ENCODE measurements at places on chromosomes 7 and 10.
A peak's percentile ranks its signal among the peaks of the same experiment; 100 is the strongest.

DNA sequence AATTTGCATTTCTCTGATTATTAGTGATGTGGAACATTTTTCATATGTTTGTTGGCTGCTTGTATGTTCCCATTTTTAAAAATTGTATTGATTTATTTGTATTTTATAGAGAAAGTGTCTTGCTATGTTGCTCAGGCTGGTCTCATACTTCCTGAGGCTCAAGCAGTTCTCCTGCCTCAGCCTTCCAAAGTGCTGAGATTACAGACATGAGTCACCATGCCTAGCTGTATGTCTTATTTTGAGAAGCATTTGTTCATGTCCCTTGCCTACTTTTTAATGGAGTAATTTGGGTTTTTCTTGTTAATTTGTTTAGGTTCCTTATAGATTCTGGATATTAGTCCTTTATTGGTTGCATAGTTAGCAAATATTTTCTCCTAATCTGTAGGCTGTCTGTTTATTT is 214.2 kb upstream of the KAT6B start:
- no peak for DNase-seq

DNA sequence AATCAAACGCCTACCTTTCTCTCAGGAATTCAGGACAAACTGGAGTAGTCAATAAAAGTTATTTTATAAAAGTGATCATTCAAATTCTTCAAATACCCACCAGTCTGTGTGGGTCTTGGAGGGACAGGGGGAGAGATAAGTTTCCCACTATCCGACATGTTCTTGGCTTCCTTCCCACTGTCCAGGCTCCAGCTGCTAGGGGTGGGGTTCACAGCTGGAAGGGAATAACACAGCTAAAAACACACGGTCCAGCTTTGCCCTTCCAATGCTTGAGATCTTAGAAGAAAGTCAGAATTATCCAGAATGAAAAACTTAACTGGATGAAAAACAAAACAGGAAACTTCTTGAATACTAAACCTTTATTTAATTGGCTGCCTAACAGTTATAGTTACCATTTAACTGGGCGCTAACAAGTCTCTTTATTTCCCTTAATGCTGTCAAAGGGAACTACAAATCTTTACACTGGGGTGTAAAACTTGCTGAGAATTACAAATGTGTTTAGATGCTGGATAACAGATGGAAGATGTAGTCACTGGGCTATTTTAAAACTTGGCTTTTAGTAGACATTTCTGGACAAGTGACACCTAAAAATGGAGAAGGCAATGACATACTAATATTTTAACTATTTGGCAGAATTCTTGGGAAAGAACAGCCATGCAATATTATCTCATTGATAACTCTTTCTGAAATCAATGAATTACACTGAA is 172.8 kb upstream of the IMMP2L start:
- no peak for DNase-seq

DNA sequence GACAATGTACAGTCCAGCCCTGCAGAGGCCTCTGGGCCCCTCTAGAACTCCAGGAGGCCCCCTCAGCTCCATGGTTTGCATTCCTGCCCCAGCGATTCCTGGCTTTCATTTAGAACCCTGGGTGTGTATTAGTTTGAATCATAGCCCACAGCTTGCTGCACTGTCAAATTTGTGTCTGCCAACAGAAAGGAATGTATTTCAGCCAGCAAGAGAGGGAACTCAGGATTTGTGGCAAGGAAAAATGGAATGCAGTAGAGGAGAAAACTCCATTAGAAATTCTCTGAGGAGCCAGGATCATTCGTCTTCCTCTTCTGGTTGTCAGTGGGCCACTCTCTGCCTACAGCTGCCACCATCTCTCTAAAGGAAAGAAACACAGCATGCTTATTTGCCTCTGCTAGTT is 27.9 kb upstream of the WDR11 start:
- no peak for DNase-seq

DNA sequence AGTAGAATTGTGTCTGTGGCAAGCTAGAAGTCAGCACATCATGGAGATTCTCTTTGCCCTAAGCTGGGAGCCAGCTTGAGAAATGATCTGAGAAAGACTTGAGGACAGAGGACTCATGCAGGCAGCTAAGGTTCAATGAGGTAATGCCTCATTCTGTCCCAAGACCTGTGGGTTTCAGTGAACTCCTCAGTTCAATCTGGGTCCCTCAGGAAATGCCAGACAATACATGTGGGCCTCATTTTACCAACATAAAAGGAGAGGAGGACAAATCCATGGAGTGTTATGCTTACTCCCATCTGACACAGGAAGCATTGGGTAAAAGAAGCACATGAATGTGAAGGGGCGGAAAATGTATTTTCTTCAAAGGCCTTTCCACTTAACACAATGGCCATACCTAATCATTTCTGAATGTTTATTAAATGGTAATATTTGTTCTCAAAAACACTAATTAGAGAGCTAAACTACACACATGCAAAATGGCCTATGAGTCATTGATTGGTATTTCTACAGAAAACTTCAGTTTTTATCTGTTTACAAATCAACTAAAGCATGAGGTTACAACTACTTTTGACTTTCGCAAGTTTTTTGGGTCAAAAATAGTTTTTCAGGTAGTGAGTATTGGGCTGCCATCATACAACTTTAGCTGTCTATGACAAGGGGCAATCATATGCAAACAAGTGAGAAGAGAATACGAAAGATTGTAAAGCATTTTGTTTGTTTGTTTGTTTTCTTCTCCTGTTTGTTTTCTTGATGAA is 205.3 kb downstream of the CHRM2 start:
- no peak for DNase-seq

DNA sequence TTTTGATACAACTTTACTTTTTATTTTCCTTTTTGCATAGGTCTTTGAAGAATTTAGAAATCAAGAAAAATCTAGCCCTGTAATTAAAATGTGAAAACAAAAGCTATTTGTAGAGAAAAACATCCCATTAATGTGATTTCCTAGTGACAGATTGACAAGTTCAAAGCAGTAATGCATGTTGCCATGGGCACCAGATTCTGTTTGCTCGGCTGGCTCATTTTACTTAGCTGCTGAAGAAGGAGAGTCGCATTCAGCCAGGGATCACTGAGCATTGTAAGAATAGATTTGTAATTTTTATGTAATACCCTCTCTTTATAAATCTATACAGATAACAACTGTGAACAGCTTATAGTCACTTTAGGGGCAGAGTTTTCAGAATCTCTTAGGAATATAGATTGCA is 28.5 kb downstream of the DNAJB9 start:
- no peak for DNase-seq

GRCh38 chr7:54550471-54550870 is 8.3 kb downstream of the VSTM2A start:
- no peak for DNase-seq

DNA sequence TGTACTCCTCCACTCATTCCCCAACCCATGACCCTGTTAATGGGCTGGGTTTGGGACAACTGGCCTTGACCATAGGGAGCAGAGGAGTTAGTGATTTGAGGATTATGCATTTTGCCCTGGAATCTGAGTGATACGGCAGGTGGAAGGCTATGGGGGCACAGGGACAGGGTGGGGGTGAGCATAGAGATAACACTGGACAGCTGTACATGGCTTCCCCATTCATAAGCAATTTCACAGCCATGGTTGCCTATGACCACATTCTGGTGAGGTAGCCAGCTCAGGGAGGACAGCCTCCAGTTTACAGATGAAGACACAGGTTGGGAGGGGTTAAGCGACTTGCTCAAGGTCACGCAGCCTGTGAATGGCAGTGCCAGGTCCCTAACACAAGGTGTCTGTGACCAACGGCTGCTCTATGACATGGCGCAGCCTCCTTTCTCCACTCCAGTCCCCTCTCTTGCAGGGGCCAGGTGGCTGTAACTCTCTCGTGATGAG is 319.5 kb downstream of the PLXNA4 start:
- no peak for DNase-seq

DNA sequence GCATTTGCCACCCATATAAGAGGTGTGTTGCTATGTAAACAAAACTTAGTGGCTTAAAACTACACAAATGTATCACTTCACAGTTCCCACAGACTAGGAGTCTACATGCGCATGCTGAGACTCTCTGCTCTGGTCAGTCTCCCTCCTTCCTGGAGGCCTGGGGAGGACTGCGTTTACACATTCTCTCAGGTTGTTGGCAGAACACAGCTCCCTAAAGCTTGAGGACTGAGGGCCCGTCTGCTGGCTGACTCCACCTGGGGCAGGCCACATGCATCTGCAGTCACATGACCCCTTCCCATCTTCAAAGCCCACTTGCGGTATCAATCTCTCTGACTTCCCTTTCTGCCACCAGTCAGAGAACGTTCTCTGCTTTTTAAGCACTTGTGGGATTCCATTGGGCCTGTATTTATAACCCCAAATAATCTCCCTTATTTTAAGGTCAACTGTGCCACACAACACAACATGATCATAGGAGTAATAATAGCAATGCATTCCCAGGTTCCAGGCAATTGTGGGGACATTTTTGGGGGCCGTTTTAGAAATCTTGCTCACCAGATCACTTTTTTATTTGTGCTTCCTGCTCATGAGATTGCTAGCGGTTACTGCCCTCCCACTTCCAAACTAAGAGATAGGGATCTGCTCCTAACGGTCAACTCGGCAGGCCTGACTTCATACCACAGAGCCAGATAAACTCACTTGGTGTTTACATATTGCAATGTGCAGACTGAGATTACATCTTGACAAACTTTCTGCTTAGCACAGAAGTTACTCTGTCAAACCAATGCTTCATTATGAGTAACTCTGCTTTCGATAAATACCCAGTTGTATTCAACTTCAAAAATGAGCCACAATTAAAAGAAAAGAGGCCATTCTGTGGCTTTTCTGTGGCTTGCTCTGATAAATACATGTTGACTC is 96.3 kb downstream of the ALOX5 start:
- no peak for DNase-seq

DNA sequence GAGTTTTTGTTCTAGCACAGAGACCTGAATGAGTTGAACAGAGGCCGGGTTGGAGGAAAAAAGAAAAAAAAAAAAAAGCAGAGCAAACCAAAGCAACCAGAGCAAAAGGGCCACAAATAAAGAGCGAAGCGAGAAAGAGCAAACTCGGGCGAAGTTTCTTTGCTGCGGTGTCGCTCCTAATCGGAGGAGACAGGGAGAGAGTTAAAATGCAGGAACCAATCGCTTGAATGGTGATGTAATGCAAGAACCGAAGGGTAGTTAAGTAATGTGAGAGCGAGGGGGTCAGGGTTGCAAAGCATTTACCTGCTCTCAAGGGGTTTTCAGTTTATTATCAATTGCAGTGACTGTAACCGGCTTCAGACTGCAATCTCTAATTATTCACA is 271.7 kb downstream of the TRIL start:
- DNase-seq, result peak; percentile 28

- no peak for DNase-seq
Observed at GRCh38 chr7:46544396-46545008, 623.4 kb upstream of the IGFBP3 start.

GRCh38 chr10:24390746-24391145 is 181.8 kb downstream of the KIAA1217 start:
- DNase-seq, result no peak

DNA sequence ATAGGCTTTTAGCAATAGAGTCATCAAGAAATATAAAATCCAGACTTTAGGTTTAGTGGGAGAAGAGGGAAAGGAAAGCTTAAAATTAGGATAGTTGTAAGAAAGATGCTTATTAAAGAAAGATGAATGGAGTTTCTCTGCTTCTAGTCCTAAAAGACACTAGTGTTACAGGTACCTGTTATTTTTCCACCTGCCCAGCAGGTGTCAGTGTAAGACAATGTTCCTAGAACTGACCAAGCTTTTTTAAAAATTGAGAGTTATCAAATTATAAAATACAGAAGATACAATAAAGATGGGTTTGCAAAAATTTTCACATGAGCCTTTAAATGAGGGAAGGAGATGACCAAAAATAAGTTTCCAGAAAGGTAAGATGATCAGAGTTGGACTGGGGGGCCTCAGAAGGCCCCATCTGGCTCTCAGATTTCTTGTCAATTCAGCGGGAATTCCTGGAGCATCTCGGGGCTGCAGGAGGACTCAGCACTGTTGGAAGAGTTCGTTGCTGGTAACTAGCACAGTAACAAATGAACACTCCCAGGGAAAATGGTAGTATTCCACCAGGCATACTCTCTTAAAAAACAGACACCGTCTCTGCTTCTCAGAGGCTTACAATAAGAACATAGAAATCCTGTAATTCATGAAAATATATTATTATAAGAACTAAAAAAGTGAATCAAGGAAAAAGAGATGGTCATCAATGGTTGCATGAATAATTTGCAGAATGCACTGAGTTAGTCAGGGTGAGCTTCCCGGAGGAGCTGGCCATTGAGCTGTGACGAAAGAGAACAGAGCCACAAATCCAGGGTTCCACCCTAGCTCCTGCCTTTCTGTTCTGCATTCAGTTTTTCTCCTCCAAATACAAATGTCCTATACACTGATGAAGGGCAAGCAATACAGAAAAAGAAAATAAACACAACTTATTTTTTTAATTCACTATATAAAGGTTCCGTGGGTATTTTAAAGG is 71.8 kb upstream of the PIK3CG start:
- DNase-seq, result no peak

DNA sequence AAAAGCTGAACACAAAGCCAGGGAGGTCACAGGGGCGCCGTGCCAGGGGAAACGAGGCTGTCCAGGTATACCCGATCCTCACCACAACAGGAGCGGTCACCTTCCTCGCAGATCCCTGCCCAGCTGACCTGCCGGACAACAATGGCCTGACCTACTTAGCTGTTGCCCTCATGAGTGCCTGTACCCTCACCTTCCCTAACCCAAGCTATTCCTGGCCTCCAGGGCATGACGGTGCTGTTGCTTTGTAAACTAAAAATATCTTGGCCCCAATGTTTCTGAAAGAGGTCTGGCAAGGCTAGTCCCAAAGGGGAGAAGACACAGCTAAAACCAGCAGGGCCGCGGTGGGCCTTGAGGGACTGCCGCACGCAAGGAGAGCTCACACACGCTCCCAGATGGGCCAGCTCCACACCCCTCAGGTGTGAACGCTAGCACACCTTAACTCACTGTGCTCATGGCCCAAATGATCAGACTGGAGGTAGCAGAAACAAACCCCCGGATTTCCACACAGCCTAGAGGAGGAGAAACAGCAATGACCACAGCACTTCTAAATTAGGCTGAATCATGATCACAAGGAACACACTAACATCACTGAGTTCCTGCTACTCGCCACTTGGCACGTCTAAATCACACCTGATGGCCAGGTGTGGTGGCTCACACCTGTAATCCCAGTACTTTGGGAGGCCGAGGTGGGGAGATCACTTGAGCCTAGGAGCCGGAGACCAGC is 66.3 kb upstream of the CYTH3 start:
- no peak for DNase-seq

DNA sequence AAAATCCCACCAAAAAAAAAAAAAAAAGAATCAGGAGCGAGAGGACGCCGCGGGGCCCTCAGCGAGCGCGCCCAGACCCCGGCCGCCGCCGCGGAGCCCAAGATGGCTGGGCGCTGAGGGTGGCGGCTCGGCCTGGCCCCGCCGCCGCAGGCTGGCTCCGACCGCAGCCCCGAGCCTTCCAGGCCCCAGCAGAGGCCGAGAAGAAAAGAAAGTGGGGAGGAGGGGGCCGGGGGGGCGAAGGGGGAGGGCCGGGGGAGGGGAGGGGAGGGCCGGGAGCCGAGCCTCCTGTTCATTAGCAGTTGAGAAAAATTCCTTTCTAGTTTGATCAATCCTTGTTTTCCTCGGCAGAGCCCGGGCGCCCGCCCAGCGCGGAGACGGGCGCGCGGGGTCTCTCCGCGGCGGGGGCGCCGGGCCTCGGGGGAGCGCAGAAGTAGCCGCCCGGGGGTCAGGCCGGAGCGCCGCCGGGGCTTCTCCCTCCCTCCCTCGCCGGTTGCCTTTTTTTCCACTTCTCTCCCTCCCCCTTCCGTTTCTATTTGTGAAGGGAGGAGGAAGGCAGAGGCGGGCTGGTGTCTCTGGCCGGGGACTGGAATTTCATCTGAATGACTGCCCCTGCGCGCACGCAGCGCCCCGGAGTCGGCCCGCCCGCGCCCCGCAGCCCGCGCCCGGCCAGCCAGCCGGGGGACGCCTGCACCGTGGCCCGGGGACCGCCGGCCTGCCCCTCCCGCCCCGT is 778 bp upstream of the TRIM8 start:
- DNase-seq, result peak; percentile 57

Data from posterior cingulate gyrus (tissue), 11 donors.